ENCODE measurements at places on chromosomes 13 and 19.
A peak's percentile ranks its signal among the peaks of the same experiment; 100 is the strongest.

DNA sequence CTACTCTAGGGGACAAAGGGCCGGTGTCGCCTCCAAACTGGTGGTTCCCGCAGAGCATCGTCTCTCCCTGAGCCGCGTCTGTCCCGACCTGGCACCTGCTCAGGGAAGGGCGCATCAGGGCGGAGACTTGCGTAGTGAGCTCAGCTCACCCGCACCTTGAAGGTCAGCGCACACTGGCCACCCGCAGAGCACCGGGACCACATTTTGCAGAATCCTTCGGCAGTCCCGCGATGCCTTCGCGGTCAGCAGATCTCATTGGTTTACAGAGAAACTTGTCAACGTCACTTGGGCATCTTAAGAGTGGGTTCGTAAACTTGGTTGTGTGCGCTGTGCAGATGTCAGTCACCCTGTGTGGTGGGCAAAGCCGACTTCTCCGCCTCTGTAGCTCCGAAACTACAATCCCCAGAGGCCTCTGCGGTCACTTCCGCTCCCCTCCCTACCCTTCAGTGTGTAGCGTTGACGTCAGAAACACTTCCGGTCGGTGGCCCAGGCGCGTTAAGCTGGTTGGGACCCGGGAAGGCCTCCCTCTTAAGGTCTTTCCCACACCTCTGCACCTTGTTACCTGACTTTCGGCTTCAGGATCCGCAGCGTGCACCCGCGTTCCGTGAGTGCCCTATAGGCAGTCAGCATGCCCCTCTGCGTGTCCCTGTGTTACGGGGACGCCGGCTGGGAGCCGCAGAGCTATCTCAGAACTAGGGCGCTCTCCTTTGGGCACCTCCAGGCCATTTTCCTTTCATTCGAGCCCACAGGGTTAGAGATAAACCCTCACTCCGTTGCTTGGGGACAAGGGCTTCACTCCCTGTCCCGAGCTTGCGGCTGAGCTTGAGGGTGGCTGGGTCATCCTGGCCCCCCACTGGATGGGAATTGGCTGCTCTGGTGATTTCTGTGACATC is 36.5 kb upstream of the ZNF527 start:
- DNase-seq = peak; percentile 53

DNA sequence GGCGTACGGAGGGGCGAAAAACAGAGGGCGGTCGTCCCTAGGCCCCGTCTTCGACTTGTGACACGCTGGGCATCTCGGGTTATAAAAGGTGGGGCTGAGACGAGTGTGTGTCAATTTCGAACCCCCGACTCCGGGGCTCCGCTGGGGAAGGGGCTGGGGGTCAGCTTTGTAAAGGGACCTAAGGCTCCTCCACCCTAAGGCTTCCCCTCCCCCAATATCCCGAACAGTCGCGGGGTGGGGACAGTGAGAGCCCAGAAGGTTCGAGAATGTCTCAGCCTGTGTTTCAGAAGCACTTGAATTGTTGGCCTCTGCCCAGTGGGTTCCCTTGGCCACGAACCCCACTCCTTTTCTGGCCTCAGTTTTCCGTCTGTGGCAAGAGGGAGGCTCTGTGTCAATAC is 450 bp downstream of the SELENOW start:
- DNase-seq = no peak

DNA sequence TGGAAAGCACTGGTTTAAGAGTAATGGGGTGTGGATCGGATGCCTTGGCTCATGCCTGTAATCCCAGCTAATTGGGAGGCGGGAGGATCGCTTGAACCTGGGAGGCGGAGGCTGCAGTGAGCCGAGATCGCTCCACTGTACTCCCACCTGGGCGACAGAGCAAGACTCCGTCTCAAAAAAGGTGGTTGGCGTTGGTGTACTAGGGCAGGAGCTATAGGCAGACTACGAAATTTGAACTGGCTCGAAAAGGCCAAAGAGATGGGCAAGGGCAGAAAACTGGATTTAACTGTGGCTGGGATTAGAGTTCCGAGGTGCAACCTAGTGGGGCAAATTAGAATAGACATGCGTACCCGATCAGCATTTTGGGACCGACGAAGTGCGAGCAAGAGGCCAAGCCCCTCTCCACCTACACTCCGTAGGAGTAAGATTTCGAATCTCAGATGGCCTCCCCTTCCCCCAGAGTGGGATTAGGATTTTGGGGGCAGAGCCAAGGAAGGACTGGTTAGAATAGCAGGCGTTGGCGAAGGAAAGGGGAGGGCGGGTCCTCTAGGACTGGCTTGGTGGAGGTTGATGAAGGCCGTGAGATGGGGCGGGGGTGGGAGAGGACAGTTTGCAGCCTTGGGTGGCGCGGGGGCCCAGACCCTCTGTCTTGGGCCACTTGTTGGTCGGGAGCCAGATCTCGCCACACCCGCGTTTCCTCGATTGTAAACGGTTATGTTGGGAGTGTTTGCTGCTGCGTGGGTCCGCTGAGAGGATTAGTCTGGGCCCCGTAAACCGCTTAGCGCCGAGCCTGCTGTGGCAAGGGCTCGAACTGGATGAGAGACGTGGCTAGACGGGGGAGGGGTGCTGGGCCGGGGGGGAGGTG is 2.0 kb upstream of the INAFM1 start:
- no peak for DNase-seq

GRCh38 chr13:51715613-51716012 is 88.3 kb downstream of the DHRS12 start:
- no peak for DNase-seq

- no peak for DNase-seq
These were observed 713.5 kb downstream of the DIAPH3 start for GRCh38 chr13:59450229-59450628.

DNA sequence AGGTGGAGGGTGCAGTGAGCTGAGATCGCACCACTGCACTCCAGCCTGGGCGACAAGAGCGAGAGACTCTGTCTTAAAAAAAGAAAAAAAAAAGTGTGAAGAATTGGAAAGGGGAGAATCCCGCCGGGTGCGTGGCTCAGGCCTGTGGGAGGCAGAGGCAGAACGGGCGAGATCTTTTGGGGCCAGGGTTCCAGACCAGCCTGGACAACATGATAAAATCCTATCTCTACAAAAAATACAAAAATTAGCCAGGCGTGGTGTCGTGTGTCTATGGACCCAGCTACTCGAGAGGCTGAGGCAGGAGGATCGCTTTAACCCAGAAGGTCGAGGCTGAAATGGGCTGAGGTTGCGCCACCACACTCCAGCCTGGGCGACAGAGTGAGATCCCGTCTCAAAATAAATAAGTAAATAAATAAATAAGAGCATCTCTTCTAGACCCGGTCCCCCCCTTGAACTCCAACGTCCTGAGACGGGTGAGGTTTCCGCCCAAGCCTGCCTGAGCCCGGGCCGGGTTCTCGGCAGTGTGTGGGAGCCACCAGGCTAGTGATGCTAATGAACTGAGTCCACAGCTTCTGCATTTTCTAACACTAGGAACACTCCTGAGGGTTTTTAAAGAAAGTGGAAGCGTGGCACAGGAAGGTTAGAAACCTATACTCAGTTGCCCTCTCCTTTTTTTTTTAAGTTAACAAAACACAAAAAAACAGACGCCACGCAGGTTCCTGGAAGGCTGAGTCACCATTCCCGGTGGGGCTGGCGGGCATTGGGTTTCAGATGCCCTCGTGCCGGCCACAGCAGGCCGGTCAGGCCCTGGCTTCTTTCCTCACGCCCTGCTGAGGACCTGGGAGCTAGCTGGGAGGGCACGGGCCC is 22.0 kb downstream of the GPX4 start:
- DNase-seq = no peak

DNA sequence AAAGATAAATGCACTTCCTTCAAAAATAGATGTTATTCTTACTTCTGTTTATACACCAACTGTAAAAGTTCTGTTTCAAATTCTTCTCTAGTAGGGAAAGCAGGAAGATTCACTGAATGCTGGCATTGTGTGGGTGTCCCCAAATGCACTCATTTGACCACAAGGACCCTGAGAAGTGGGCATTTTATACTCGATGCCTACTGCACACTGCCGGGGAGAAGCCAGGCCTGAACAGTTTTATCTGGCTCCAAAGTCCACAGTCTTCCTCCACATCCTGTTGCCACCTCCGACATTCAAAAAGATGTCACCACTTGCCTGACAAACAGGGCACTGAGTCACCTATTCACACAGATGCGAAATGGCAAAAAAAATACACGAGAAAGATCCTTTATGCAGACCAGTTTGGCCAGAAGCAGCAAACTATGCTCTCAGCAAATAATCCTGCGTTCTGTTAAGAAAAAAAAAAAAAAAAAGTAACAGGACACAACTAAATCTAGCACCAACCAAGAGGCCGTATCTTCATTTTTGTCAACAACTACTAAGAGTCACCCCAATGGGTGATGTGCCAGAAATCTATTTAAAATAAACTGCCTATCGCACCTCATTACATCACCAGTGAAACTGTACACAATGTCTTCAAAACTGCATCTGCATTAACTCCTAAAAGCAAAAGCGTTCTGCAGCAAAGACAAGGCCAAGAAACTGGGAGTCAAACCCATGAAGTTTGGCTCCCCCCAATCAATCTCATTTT is 6.2 kb downstream of the ZC3H4 start:
- DNase-seq = no peak

GRCh38 chr13:91278888-91279287 is 68.6 kb upstream of the MIR17HG start:
- no peak for DNase-seq

DNA sequence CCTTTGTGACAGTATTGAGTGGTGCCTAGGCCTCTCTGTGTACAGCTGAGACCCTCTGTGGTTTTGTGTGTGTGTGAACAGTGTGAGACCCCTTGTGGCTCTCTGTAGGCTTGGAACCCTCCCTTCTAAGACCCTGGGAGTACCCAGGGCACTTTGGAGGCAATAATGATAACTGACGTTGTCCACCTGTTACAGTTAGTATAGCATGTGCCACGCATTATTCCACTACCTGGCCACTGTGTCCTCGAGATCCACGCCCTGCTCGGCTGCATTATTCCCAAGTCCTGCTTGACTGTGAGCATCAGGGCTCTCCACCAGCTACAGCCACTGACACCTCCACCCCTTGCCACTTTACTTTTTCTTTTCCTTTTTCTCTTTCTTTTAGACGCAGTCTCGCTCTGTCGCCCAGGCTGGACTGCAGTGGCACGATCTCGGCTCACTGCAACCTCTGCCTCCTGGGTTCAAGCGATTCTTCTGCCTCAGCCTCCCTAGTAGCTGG is 2.0 kb downstream of the GRAMD1A start:
- no peak for DNase-seq

GRCh38 chr13:20161275-20161950 is 561 bp upstream of the GJA3 start:
- no peak for DNase-seq

- no peak for DNase-seq
These were observed 1587.0 kb upstream of the PRR20A start for GRCh38 chr13:55553701-55554100.

DNA sequence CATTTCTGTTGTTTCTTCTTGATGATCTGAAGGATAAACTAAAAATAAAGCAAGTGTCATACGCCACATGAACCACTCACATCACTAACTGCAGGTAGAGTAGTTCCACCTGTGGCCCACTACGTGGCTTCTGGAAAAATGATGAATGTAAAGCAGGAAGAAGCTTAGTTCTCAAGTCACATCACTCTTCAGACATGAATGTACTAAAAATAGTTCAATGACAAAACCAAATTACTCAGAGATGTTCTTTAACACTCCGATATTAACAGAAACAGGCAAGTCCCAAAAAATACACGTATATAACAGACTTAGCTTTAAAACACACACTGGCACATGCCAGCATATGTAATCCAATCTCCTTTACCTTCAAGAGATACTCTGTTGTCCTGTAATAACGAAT is 21.6 kb downstream of the RAB20 start:
- DNase-seq = no peak

- DNase-seq = no peak
These were observed 9.9 kb downstream of the CCDC124 start for GRCh38 chr19:17942582-17943273.

GRCh38 chr13:73698859-73699258 is 435.3 kb downstream of the KLF12 start:
- no peak for DNase-seq

- DNase-seq = no peak
These were observed 21.4 kb downstream of the DNAJC15 start for GRCh38 chr13:43044720-43045301.

DNA sequence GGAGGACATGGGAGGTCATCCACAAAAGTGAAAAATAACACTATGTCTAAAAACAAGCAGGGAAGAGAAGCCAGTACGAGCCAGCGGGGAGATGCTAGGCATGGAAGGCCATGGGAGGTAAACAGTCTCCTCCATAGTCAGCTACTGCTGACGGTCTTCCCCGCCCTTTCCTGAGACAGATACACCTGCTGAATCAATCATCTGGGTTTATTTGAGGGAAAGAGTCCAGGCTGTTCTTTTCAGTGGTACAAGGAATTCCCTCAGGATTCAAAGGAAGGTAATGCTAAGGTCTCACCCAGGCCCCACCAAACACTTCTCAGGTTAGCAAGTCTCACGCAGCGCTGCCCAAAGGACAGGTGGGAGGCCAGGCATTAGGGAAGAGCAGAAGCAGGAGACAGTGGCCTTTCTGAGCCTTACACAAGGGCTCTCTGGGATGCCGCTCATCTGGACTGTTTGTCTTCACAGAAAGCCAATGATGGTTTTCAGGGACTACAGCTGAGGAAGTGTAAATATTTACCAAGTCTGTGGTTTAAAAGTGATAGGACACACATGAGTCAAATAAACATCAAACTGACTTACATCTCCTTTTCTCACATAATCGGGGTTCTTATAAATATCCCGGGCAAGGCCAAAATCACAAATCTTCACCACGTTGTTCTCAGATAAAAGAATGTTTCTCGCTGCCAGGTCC is 173.9 kb downstream of the FLT1 start:
- no peak for DNase-seq

- no peak for DNase-seq
These were observed 232.6 kb downstream of the TEX29 start for GRCh38 chr13:111552891-111553655.

- no peak for DNase-seq
These were observed 8.0 kb downstream of the STK24 start for GRCh38 chr13:98568918-98569317.

DNA sequence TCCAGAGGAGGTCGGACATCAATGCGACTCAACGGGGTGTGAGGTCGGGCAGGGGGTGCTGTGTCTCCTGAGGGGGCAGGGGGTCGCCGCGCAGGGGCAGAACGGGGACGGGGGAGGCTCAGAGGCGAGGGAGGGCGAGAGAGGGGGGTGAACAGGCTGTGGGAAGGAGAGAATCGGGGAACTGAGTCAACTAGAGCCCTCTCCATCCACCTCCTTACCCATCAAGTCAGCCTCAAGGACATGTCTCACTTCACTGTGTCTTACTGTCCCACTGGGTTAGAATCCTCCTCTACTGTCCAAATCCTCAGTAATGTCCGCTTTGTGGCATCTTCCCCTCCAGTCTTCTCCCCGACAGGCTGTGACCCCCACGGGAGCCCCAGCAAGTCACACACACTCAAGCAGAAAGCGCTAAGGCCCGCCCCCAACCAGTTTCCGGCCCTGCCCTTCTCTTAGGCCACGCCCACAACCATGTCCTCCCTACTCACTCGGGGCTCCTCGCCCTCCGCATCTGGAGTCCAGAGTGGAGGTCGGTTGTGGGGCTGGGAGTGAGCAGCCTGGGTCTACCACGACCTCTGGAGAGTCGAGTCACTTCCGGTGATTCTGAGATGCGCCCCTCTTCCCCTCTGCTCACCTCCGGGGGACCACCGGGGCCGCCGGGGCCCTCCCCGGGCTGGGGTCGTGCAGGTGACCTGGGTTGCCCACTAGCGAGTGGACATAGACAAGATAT is 9.3 kb downstream of the PLEKHA4 start:
- DNase-seq = no peak

GRCh38 chr13:67855741-67856238 is 625.7 kb upstream of the PCDH9 start:
- DNase-seq = no peak
